ENCODE measurements at places on chromosomes 7 and 10. TPM values are rescaled to one million over a fixed set of nuclear protein-coding genes. Genes with fewer than 3 reads are reported as not detected.

The LIPK gene
- total RNA-seq: not detected

The ERCC6 gene
- 5.4 TPM for total RNA-seq

The VGF gene
- total RNA-seq: 22.5 TPM

The CYP2C9 gene
- not detected for total RNA-seq

The CALCR gene
- total RNA-seq: 4.0 TPM

The RBP3 gene
- total RNA-seq: not detected

The NEUROD6 gene
- total RNA-seq: not detected

All from H7 (cell line).